ENCODE measurements at places on chromosomes 16 and 17. TPM values are rescaled to one million over a fixed set of nuclear protein-coding genes. Genes with fewer than 3 reads are reported as not detected.

CYGB gene
- total RNA-seq, result 0.29 TPM

TBC1D28 gene
- not detected for total RNA-seq

PLA2G10 gene
- total RNA-seq, result not detected

HS3ST3A1 gene
- 11.3 TPM for total RNA-seq

MYO15B gene
- 43.2 TPM for total RNA-seq

TUFM gene
- total RNA-seq, result 137 TPM

NPIPB13 gene
- 10.8 TPM for total RNA-seq

TEFM gene
- total RNA-seq, result 13.7 TPM

CDR2L gene
- total RNA-seq, result 0.20 TPM

THUMPD1 gene
- 42.5 TPM for total RNA-seq

ARSG gene
- total RNA-seq, result 7.4 TPM

KRT27 gene
- not detected for total RNA-seq

BICDL2 gene
- 0.51 TPM for total RNA-seq

SAMD14 gene
- total RNA-seq, result 2.7 TPM

SLC5A11 gene
- total RNA-seq, result 0.29 TPM
